HAP-1 (cell line): ENCODE measurements at places on chromosomes 11 and 22.

DNA sequence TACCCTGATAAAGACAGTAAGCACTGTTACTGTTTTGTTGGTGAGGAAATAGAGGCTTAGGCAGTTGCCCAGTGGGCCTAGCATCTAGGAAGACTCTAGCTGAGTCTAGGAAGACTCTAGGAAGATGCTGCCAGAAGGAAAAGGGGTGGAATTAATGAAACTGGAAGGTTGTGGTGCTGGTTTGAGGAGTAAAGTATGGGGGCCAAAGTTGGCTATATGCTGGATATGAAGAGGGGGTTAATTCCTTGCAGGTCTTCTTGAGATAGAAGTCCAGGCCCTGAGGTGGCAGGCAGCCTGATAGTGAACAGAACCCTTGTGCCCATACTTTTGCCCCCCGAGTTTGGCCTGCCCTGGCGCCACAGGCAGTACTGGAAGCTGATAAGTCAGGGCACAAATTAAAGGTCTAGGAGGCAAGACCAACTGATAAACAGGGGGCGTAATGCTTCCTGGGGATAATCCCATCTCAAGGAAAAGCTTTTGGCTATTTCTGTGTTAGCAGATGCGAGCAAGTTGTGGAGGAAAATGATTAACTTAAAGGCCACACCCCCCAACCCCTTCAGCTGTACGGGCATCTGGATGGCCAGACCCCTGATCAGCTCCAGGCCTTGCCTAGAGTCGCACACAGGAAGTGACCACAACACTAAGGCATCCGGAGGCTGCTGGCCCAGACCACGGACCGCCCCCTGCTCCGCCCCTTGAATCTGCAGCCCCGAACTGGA lies 3.1 kb downstream of the ILK start:
- DNase-seq: peak; percentile 66

DNA sequence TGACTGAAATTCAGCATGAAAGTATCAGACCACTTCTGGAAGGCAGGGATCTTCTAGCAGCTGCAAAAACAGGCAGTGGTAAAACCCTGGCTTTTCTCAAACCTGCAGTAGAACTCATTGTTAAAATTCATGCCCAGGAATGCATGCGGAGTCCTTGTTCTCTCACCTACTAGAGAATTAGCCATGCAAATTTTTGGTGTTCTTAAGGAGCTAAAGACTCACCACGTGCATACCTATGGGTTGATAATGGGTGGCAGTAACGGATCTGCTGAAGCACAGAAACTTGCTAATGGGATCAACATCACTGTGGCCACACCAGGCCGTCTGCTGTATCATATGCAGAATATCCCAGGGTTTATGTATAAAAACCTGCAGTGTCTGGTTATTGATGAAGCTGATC lies 19.1 kb downstream of the ZBTB44 start:
- no peak for DNase-seq

GRCh38 chr11:8030526-8031247 lies 43.5 kb downstream of the EIF3F start:
- DNase-seq: no peak

- DNase-seq: peak; percentile 70
Measured at GRCh38 chr11:32829680-32830412, at the start of gene PRRG4. PRRG4 (plus strand) TSS chr11:32829927; CDS start chr11:32830530, 603 bp downstream.

GRCh38 chr11:12889243-12889642 lies 119.9 kb upstream of the RASSF10 start:
- no peak for DNase-seq

DNA sequence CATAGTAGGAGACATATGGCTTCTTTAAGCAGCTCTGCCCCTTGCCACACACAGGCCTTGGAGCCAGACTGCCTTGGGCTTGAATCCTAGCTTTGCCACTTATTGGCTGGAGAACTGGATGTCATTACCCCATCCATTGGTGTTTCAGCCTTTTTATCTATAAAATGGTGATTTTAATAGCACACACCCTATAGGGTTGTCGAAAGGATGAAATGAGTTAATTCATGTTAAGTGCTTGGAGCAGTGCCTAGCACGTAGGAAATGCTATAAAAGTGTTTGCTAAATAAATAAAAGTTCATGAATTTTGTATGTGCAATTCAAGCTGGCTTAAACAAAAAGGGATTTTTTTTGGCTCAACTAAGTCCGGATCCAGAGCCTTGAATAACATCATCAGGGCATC lies 120.7 kb downstream of the TIMP3 start:
- DNase-seq: no peak

DNA sequence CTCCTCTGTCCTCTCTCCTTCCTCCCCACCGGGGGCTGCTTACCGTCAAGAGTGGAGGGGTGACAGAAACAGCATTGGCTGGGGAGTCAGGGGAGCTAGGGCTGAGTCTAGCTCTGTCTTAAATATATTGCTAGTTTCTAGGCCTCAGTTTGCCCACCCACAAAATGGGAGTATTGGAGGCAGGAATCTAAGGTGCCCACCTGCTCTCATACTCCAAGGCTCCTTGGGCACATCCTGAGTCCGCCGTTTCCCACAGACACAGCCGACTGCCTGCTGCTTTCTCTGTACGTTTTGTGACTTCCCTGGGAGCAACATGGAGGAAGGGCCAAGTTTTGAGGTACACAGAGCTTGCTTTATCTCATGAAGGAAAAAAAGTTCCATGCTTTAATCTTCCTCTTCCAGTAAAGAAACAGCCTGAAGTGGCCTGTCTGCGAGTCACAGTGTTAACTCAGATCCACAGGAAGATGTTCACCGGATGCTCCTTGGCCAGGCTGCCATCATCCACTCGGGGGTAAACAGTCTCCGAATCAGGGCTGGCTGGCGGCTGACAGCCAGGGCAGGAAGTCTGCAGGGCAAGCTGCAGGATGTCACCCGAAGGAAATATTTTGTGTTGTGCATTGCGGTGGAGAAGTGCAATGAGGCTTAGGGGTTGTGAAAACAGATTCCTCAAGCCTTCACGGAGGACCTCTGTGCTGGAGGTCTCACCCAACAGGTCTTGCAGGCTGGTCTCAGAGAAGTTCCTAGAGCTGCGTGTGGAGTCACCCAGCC lies 11.0 kb upstream of the CERK start:
- no peak for DNase-seq

GRCh38 chr11:62508336-62509058 lies 38.1 kb downstream of the AHNAK start:
- peak; percentile 15 for DNase-seq

DNA sequence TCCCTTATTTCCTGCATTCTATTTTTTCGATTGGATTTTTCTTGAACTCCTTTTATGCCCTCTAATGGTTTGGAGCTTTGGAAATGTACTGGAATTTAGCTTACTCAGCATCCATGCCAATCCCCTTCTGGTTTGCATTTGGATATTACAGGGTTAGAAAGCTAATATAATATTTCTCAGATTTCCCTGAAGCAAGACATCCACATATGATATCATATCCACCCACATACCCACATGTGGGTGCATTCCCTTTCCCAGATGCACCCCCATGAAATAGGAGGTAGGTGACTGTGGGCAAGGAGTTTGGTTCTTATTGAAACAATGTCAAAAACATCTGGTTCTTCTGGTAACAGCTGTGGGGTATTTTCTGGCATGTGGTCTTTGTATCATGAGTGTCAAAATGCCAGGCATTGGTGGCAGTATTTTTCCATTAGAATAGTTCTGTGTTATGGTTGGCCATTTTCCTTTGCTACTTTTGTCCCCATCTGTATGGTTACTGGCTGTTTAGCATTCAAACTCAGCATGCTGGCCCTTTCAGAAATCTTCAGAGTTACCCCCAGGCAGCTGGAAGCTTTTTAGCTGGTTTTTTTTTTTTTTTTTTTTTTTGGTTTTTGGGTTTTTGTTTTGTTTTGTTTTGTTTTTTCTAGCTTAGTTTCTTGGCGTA lies 32.7 kb upstream of the DDX10 start:
- DNase-seq: no peak

- DNase-seq: no peak
Measured at GRCh38 chr11:14411818-14412217, 52.8 kb upstream of the RRAS2 start.

- DNase-seq: no peak
Measured at GRCh38 chr11:3947061-3947460, 91.6 kb downstream of the STIM1 start.

DNA sequence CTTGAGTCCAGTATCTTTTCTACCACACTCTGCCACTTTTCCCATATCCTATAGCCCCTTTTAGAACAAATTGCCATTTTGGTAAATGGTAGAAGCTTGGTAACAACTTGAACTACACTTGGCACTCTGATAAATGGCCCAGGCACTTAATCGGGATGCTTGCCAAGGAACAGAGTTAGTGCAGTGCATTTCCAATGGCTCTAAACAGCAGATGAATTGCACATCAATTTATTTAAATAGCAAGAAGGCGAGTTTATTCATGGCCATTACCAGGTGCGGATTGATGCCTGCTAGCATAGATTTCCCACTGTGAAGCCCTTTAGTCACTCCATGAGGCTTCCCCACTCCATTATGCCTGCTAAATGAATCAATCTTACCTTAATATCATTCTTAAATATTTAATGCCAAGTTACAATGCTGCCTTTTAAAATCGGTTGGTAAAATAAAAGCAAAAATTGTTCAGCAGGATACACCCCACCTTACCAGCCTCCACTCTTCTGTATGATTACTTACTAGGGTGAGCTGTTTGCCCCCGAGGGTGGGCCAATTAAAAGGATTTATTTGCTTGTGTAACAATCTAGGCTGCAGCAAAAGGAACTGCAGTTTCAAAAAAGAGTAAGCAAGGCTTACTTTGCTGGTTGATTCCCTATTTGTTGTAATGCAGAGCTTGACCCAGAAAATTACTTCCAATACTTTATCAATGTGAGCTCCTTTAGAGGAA lies 136.0 kb upstream of the ARHGAP42 start:
- DNase-seq: no peak

GRCh38 chr22:26568207-26568706 lies 21.7 kb downstream of the TPST2 start:
- peak; percentile 30 for DNase-seq

- DNase-seq: no peak
Measured at GRCh38 chr22:50440544-50441249, 34.1 kb downstream of the SBF1 start.

- DNase-seq: no peak
Measured at GRCh38 chr22:36227396-36227795, 11.9 kb downstream of the APOL2 start.

GRCh38 chr22:42685941-42686653 lies 34.6 kb downstream of the A4GALT start:
- DNase-seq: peak; percentile 79

- no peak for DNase-seq
Measured at GRCh38 chr11:125431481-125431880, 64.6 kb downstream of the FEZ1 start.

DNA sequence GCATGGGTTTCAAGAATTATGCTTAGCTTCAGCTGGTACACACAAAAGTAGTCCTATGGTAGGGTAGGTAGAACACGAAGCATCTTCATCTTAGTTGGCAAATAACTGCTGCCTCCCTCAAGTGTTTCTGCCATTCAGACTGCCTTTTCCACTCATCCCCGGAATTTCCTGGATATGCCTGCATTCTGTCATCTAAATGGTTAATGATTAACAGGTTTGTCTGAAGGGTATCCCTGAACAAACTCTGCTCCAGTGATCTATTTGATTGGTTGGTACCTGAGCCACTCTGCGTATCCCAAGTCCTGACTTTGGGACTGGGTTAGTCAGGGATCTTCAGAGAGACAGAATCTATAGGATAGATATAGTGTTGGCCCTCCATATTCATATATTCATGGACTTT lies 272.3 kb upstream of the RAG2 start:
- no peak for DNase-seq

GRCh38 chr22:41876675-41877074 lies 38.2 kb downstream of the SHISA8 start:
- no peak for DNase-seq
